ENCODE measurements at places on chromosomes 12 and 14.

DNA sequence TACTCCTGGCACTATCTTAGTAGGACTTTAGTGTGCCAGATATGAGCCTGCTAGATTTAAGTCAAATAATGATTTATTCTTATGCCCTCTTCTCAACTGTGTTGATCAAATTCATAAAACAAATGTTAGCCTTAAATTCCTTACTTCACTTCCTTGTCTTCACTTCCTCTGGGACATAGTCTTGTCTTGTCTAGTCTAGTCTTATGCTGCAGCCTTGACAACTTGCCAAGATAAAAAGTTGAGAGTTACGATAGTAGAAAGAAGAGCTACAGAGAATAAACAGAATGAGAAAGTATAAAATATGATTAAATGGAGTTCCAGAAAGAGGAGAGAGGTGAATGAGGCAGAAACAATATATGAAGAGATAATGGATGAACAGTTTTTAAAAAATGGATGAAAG, 378.1 kb downstream of the DAD1 start:
- no peak for DNase-seq

DNA sequence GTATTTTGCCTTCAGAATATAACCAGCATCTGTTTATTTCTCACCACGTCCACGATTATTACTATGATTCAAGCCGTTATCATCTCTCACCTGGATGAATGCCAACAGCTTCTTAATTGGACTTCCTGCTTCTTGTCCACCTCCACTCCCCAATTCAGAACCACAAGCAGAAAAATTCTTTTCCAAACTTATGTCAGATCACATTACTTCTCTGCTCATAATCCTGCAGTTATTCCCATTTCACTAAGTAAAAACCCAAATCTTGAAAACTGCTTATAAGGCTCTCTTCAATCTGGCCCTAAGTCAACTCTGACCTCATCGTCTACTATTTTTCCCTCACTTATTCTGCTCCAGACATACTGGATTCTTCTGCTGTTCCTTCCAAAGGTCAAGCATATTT, 2.0 kb downstream of the CRY1 start:
- DNase-seq = peak; percentile 54

DNA sequence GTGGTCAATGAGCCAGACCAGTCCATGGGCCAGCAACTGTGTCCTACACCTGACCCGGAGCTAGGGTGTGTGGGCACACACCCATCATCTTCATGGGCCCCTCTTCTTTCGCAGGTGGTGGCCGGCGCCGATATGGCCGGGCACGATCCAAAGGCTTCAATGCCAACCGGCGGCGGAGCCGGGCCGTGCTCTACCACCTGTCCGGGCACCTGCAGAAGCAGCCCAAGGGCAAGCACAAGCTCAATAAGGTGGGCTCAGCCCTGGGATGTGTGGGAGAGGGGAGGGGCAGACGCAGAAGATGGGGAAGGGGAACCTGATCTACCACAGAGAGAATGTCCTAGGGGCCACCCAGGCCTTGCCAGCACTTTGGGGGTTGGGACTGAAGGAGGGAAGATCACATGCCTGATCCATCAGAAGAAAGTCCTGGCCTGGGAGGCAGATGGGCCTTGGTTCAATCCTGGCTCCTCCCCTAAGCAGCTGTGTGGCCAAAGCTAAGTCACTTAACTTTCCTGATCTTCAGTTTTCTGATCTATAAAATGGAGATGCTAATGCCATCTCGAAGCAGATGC, 3.8 kb downstream of the KCNH3 start:
- DNase-seq = no peak

DNA sequence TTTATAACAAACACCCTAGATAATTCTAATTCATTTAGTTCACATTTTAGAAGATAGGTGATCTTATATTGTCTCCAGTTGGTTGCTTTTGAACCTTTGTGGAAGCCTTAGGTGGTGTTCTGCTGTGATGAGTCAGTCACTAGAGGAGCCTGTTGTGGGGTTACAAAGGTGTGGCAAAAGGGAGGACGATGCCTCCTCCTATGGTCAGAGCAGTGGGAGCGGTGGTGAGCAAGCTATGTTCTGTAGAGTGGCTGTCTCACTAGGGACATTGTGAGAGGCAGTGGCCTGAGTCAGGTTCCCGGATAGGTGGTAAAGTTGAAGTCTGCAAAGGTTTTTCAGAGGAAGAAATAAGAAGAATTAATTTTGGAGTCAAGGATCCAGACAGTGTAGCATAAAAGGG, 71.6 kb upstream of the USP44 start:
- no peak for DNase-seq

DNA sequence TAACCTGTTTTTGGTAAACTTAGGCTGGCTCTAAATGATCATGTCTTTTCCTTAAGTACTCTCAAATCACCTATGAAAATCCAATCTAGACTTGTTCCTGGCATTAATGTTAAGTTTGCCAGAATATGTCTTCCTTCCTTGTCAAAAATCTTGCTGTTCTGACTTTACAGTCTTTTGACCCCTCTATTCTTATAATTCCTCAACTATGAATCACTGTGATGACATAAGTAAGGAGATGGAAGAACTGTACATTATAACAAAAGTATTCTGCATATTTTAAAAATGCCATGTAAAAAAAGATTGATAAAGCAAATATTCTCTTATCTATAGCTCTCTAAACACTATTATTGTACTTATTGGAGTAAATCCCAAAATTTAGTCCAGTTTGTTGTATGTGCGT, 51.4 kb upstream of the BAZ1A start:
- DNase-seq = no peak

DNA sequence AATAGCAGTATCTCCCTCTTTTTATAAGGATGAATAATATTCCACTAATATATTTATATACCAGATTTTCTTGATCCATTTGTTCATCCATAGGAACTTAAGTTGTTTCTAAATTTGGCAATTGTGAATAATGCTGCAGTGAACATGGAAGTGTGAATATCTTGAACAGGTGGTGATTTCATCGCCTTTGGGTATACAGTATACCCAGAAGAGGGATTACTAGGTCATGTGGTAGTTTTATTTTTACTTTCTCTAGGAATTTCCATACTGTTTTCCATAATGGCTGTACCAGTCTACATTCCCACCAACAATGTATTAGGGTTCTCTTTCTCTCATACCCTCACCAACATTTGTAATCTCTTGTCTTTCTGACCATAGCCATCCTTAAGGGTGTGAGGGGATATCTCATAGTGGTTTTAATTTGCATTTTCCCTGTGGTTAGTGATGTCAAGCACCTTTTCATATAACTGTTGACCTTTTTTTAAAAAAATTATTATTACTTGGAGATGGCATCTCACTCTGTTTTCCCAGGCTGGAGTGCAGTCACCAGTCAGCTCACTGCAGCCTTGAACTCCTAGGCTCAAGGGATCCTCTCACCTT, 20.5 kb downstream of the PPHLN1 start:
- no peak for DNase-seq

GRCh38 chr12:29889737-29890136, 106.0 kb upstream of the TMTC1 start:
- peak; percentile 18 for DNase-seq

GRCh38 chr12:981176-981828, 9.7 kb upstream of the ERC1 start:
- no peak for DNase-seq

DNA sequence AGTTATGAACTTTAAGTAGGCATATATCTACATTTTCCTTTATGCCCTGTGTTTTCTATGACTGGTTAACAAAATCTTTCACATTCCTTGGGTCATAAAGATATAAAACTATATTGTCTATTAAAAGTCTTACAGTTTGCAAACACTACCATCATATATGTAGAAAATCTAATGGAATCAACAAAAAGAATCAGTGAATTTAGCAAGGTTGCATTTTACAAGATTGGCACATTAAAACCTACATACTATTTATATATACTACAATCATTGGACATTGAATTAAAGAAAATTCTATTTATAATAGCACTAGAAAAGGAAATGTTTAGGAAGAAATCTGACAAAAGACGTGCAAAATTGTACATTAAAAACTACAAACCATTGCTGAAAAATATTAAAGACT, 173.3 kb upstream of the ABCD2 start:
- DNase-seq = no peak

- DNase-seq = no peak
Measured at GRCh38 chr14:81340201-81340600, 59.9 kb downstream of the STON2 start.

DNA sequence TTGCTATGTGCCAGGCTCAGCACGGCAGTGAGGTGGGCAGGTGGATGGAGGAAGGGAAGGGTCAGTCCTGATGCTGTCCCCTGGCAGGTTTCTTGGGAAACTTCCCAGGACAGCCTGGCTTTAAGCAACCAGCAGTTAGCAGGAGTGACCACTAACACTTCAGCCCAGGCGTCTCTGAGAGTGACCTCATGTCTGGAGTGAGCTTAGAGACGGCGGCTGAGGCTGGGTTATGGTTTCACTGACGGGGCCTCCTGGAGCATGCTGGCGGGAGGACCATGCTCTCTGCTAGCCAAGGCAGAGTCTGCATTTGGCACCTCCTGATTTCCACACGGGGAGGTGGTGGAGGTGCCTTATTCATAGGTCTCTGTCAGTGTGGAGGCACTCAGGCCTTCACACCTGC, 2.5 kb downstream of the HHIPL1 start:
- DNase-seq = no peak

DNA sequence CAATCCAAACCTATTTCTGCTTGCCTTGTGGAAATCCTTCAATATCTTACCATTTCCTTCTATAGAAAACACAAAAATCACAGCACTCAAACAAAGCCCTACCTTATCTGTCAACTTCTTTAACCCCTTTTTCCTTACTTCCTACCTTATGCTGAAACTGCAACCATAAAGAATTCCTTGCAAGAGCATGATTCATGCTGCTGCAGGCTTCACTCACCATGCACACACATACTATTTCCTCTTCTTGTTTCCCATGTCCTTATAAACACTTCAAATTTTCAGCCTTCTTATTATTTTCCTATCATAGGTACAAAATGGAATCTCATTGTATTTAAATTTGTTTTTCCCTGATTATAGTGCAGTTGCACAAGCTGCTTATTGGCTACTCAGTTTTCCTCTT, 23.3 kb downstream of the LMNTD1 start:
- DNase-seq = no peak

- no peak for DNase-seq
Measured at GRCh38 chr14:72701237-72701565, 192.7 kb downstream of the DPF3 start.

- DNase-seq = no peak
Measured at GRCh38 chr12:101087920-101088319, 122.1 kb downstream of the SLC5A8 start.

GRCh38 chr12:5294274-5295070, 137.4 kb upstream of the NTF3 start:
- no peak for DNase-seq

DNA sequence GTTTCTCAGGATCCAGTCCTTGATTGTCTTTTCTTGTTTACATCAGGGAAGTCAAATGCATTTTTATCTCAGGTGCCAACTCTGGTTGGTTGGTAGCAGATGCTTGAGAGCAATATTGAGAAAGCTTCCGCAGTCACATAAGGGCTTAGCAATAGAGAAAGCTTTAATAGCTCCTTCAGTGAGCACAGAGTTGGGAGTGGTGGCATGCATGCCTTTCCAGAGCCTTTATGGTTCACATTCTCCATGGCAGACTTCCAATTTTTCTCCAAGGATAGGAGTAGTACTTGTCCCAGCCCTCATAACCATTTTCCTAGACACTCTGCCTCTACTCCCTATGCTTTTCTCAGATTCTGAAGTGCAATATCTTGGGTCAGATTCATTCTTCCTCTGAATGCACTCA, 280.4 kb downstream of the AEBP2 start:
- DNase-seq = no peak

GRCh38 chr12:72141381-72141780, 130.8 kb upstream of the TRHDE start:
- peak; percentile 61 for DNase-seq

- no peak for DNase-seq
Measured at GRCh38 chr14:63032076-63032475, 13.2 kb downstream of the KCNH5 start.

GRCh38 chr14:94476023-94476422, at the start of gene SERPINA9:
Gene SERPINA9, minus strand, starts transcription at chr14:94476197. Its CDS starts 6,357 bp downstream, at chr14:94469840.
- no peak for DNase-seq
